Activated CD4-positive, alpha-beta T cell treated with anti-CD3 and anti-CD28 coated beads for 48 hours (primary cell): ENCODE measurements at places on chromosomes 7 and 10.

GRCh38 chr7:134108802-134109201, 18.3 kb upstream of the LRGUK start:
- no peak for DNase-seq

DNA sequence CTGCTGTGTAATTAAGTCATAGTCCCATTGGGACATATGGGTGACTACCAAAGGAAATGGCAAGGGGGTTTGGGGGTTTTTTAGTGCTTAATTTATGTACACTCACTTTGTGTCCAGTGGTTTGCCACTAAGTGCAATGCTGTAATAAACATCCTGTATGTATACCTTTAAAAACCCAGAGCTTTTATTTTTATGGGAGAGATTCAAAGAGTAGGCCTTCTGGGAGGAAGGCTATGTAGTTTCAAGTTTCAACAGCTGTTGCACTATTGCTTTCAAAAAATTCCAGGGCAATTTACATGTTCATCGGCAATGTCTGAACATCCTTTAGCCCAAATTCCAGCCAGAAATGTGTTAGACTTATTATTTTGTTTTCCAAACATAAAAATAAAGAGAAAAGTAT, 744.7 kb downstream of the XPNPEP1 start:
- DNase-seq: no peak

DNA sequence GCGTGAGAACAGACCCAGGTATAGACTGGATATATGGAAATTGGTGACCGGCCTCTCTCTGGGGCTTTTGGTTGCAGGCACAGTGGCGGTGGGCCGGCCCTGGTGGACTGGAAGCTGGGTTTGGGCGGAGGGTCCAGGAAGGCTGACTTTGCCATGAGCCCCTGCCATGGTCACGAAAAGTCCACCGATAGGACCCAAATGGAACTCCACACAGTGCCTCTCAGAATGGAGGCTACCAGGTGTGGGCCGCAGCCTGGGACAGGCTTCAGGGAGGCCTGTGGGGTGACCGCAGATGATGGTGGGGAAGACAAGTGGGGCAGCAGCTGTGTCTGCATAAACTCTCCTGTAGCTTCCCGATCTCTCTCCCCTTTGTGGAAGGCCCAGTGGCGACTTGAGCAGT, 123.2 kb downstream of the DNAJB6 start:
- no peak for DNase-seq

- DNase-seq: peak; percentile 12
Observed at GRCh38 chr10:79390551-79391229, 43.4 kb downstream of the PPIF start.

DNA sequence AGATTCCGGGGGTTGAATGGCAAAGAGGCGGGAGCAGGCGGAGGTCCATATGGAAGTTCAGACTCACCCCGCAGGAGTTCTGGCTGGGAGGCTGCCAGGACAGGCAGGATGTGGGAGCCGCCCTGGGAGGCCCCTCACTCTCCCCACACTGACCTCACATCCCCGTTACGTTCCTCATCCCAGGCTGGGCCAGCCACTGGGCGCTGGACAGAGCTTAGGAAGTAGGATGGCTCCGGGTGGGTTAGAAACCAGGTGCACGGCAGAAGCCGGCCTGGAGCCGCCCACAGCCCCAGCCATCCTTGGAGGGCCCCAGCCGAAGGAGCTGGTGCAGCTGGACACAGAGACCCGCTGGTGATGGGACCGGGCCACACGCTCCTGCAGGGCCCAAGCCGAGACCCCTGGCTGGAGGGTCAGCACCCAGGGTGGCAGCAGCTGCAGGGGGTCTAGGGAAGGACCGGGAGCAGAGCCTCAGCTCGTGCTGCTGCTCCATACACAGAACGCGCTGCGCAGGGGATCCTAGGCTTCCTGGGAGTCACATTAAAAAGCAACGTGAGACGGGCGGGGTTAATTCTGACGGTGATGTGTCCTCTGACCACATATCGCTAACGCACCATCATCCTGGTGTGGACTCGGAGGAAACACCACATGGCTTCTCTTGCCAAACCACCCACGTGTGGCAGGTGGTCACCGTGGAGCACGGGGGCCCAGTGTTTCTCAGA, 98.6 kb upstream of the DIP2C start:
- no peak for DNase-seq

GRCh38 chr7:112130729-112131410, 75.3 kb downstream of the DOCK4 start:
- DNase-seq: no peak
